ENCODE measurements at places on chromosomes 6 and 20. TPM values are rescaled to one million over a fixed set of nuclear protein-coding genes. Genes with fewer than 3 reads are reported as not detected.

Gene TREML2
- not detected for total RNA-seq

Gene HLA-DOA
- total RNA-seq: not detected

GRCh38 chr20:44407402-44408184, 52.1 kb downstream of the HNF4A start:
- no peak for DNase-seq

Gene ATP5F1E
- total RNA-seq: 42.4 TPM

Gene ZNF391
- total RNA-seq: 0.38 TPM

DNA sequence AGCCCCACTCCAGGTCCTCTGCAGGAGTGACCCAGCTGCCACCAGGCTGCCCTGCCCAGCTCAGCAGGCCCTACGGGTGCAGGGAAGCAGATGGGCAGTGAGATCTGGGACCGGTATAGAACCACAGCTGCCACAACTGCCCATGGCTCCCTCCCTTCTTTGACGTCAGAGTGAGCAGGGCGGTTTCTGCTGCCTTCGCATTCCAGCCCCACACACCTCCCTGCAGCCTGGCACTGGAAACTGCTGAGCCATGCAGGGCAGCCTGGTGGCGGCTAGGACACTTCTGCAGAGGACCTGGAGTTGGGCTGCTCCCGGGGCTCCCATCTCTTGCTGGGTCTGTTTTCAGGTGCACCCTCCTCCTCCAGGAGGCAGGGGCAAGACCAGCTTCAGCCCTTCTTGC, 101.6 kb upstream of the CD93 start:
- no peak for DNase-seq

DNA sequence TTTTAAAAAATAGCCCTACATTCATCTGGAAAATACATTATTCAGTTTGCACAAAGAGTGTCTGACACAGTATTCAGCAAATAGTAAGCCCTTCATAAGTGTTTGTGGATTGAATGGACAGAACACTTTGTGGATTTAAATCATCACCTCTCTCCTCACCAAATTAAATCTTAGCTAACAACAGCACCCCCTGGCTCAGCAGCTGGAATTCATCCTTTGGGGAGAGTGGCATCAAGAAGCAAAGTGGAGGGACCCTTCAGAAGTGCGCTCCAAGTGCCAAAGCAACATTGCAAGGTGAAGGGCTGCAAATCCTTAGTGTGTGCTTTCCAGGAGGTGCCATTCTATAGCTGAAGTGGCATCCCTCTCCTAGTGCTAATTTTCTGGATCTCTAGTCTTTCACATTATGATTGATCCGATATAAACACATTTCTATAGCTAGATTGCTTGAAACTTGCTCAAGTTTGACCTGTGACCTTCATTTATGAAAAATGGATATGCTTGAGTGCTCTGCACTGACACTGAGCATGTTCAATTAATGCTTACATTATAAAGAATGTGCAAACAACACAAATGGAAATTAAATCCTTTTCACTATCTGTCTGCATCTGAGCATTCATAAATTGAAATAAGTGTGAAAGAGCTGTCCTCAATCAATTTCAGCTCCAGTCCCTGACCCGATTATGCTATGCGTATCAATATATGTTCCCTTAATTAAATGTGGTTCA, 891.7 kb downstream of the C6orf118 start:
- DNase-seq: no peak

Gene COL21A1
- 1.2 TPM for total RNA-seq

Gene CST11
- total RNA-seq: not detected

DNA sequence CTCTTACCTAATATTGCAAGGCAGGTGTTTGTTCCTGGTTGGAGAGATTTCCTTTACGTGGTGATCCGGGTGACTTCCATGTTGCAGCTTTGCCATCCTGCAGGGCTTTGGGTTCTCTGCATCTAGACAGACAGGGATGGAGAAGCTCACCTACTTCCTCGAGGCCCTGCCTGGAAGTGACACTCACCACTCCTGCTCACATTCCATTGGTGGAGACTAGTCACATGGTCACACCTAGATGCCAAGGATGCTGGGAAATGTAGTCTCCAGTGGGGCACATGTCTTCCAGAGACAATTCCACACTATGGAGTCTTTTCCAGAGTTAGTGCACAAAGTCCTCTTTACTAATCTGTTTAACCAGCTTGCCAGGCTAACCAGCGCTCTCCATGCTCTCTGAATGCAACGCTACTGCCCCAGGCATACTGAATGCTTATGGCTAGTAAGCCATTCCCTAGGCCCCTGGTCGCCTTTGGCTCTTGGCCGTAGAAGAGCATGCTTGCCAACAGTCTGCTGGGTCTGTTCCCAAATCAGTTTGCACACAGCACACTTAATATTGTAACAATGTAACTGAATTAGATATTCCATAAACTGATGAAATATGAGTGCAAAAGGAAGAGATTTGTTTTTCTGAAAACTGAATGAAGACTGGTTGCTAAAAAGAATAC, 6.7 kb upstream of the KCNK15 start:
- peak; percentile 57 for DNase-seq

DNA sequence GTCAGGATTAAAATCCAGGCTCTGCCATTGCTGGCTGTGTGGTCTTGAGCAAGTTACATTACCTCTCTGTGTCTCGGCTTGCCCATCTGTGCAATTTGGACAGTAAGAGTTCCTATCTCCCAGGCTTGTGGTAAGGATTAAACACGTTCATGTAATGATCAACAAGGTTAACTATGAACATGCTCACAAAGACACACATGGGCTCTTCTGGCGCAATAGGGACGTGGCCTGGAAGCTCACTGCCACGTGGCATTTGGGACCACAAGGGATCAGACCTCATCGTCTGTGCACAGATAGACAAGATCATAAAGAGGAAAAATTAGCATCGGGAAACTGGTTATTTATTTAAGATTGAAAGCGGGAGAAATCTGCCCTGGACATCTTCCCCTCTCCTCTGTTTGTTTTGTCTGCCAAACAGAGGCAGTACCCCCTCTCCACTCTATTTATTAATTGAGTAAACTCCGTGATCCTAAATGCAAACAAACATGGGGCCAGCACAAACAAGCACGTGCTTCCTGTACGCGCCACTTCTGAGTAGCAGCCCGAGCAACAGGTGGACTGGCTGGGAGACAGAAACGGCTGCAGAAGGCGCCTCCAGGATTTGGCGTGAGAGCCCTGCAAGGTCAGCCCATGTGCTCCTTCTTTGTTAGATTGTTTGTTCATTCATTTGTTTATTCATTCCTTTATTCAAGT, 95.0 kb downstream of the CDH26 start:
- no peak for DNase-seq

Gene NFATC2
- total RNA-seq: 2.7 TPM

- DNase-seq: peak; percentile 61
These were observed 141.5 kb downstream of the GMDS start for GRCh38 chr6:2103765-2104523.

Gene ADGRF4
- total RNA-seq: not detected

- no peak for DNase-seq
These were observed 32.1 kb upstream of the TCFL5 start for GRCh38 chr20:62893700-62894099.

Gene SRSF12
- under 0.01 TPM for total RNA-seq

GRCh38 chr6:54094293-54094692, 16.9 kb upstream of the MLIP start:
- no peak for DNase-seq

Gene UNC93A
- not detected for total RNA-seq

DNA sequence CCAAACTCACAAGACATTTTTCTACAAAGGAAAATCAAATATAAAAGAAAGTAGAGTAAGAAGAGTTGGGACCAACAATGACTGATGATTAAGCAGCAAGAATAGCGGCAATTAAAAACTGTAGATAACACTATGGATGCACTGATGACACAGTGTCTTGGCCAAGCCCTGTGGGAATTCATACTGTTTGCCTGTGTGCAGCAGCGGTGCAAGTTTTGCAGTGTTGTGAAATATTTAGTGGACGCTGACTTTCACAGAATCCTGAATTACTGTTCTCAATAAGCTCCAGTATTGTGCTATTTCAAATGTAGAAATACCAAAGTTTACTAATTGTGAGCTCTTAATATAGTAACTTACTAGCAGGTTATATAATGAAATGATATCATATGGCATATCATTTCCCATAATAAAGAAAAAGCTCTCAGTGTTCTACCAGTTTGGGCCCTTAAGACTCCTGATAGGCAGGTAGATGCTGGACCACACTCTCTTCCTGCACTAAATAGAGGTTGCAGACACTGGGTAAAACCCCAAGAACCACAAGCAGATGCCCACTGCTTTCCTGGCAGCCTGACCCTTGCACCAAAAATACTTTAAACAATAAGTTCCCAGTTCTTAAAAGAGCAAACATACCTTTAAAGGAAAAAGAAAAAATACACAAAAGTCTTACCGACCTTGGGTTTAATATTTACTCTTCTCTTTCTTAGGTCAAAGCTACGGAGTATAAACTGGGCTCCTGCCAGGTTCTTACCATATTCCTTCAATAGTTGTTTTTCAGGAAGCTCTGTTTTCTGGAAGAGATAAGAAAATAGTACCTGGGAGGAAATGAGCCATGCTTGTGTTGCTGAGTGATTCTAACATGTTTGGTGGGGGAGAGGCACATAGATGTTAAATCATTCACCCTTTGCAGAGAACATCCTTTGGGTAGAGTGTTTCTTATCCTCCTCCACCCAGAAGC, 41.6 kb downstream of the ANKEF1 start:
- peak; percentile 91 for DNase-seq

GRCh38 chr6:18503593-18504231, 116.6 kb downstream of the RNF144B start:
- DNase-seq: peak; percentile 80

- no peak for DNase-seq
These were observed 24.5 kb downstream of the SRSF3 start for GRCh38 chr6:36618366-36619355.

- no peak for DNase-seq
These were observed 623 bp upstream of the SNX9 start for GRCh38 chr6:157822245-157823000.

Gene AFDN
- total RNA-seq: 98.2 TPM

Gene ETV7
- total RNA-seq: 0.13 TPM

- no peak for DNase-seq
These were observed 147.4 kb upstream of the HTR1E start for GRCh38 chr6:86789779-86790411.

- no peak for DNase-seq
These were observed 79.9 kb downstream of the THBS2 start for GRCh38 chr6:169173532-169174268.

GRCh38 chr20:52859156-52859876, 112.8 kb upstream of the TSHZ2 start:
- peak; percentile 50 for DNase-seq

DNA sequence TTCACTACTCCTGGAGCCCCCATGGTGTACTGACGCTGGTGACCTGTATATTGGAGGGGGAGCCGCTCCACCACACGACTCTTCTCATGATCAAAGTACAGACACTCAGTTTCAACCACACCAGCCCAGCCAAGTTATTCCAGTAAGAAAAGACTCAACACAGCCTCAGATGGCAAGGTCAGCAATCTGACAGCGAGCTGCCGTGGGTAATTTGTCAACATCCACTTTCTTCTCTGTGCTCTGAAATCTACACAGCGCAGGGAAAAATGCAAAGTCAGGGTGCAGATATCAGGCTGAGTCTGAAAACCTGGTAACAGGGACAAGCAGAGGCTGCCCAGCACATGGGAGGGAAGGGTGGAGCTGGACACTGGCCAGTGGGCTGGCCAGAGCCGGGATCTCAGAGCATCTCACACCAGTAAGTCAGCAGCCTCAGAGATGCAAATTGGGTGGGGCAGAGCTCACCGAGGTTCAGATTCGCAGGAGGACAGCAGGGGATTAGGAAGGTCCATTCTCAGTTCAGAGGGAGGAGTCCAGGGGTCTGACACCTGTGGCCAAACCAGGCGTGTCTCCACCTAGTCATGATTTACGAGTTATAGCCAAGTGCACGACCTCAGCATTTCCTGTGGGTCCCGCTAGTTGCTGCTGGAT, 44.5 kb upstream of the RPS6KA2 start:
- no peak for DNase-seq

DNA sequence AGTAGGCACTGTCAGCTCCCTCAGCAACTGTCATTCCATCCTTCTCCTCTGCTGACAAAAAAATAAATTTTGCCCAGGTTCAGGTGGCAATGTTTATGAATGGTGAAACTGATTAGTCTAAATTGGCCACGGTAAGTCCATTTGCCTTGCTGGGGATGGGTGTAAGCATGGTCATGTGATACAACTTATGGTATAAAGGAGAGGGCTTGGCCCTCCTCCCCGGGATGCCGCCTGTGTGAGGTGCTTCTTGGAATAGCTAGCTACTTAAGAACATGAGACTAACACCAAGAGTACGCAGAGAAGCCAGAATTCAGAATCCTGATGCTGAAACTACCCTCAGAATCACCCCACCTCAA, 94.4 kb upstream of the MAP7 start:
- DNase-seq: no peak

DNA sequence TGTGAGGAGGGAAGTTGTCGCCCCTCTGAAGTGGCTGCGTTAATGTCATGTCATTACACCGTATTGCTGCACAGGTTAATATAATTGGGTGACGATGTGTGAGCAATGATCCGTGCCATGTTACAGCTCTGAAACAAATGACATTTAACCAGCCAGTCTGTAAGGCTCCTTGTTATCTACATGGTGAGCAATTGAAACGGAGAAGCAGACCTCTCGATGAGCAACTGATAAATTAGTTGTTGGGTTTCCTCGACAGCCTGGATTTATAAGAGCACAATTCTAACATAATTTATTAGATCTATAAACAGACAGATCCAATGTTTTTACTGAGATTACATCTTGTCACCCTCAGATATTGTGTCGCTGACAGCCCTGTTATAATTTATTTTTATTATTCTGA, 49.9 kb upstream of the MAFB start:
- DNase-seq: no peak

- DNase-seq: peak; percentile 35
These were observed 7.3 kb upstream of the COL9A1 start for GRCh38 chr6:70310063-70310694.

GRCh38 chr6:89966228-89966544, 71.9 kb downstream of the GJA10 start:
- no peak for DNase-seq

Gene TBXT
- total RNA-seq: not detected

DNA sequence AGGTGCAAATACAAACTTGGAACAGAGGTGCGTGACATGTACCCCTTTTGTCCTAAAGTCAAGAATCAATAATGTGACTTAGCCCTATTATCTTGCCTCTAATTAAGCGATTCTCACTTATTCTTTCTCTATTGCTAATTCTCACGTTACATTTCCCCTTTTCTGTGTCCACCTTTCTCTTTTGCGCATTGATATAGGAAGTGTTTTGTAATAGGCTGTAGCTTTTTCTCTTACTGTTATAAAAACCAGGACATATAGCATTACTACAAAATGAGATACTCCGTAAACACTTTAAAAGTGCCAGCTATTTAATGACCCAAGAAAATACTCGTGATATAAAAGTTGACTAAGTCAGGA, 669 bp upstream of the TMEM30A start:
- peak; percentile 38 for DNase-seq

DNA sequence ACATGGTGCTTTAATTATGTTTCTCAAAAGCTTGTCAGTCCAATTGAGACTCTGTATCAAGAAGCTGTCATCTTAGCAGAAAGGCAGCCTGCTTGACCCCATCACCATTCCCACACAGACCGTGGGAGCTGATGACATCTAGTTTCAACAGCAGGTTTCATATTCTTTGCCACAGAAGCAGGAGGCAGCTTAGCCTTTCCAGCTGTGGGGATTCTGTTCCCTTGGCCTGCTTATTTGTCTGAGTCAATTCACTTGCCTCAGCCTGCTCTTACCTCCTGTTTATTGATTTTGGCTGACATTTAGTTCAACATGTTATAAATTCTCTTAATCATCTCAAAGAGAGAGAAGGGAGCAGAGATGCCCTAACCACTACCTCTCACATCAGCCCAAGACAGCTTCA, 527.7 kb downstream of the ADGRB3 start:
- DNase-seq: no peak

Gene UNC5CL
- under 0.01 TPM for total RNA-seq
